KG1 (cell line): ENCODE measurements at places on chromosomes 2 and 18.

- no peak for DNase-seq
These were observed 13.8 kb downstream of the MRPL35 start for GRCh38 chr2:86213056-86213455.

- DNase-seq = no peak
These were observed 112.0 kb downstream of the CABLES1 start for GRCh38 chr18:23247331-23247730.

GRCh38 chr2:237732790-237733381 lies 65.7 kb upstream of the RBM44 start:
- no peak for DNase-seq

DNA sequence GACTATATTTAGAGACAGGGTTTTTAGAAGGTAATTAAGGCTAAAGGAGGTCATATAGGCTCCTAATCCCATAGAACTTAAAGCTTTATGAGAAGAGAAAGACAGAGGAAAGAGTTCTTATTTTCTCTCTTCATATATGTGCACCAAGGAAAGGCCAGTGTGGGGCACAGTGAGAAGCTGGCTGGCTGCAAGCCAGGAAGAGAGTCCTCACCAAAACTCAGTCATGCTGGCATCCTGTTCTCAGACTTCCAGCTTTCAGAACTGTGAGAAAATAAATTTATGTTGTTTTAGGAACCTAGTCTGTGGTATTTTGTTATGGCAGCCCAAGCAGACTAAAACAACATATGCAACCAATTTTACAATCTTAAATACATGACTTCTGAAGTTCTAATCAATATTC lies 31.5 kb upstream of the ATIC start:
- no peak for DNase-seq

- no peak for DNase-seq
These were observed 42.4 kb upstream of the MTIF2 start for GRCh38 chr2:55311444-55311870.

DNA sequence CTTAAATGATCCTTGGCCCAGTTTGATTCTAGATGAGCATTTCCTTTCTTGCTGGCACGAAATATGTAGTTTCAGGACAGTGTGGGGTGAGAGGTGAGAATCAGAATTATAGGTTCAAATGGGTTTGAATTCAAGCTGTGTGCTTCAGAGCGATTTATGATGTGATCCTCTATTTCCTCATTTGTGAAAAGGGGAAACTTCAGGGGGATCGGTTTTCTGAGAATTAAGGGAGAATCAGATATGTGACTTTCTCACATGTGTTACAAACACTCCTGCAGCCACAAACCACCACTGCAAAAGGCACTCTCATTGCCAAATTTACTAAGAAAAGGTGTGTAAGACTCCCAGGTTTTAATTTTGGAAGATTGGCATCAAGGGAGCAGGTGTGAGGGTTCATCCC lies 24.4 kb downstream of the HK2 start:
- no peak for DNase-seq

DNA sequence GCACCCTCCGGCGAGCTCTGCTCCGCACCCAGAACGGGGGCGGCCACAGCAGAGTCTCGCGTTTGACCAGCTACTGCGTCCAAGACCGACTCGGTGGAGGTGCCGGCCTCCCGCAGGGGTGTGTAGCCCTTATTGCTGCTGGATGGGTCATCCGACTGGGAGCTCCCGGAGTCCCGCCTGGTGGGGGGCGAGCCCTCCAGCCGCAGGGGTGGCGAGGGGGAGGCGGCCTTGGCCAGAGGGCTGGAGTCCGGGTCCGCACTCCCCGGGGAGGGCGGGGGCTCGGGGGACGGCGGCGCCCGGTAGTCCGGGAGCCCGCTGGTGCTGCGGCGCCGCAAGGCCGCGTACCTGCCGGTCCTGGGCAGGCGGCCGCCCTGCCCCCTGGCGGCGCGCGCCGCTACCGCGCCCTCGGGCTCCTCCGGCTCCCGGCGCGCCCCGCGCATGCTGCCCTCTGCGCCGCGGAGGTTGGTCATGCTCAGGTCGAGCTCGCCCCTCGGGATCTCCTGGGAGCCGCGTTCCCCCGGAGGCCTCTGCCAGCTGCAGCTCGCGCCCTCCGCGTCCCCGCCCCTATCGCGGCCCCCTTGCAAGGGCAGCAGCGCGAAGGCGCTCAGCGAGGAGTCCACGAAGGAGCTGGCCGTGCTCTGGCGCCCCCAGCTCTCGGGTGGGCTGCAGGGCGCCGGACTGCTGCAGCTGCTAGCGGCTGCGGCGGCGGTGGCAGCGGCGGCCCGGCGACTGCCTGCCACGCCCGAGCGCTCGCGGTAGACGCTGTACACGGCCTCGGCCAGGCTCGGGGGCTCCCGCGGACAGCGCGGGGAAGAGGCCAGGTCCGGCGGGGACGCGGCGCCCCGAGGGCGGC lies 4.8 kb downstream of the TMEM200C start:
- no peak for DNase-seq

- no peak for DNase-seq
These were observed 15.8 kb downstream of the NABP1 start for GRCh38 chr2:191693778-191694177.

GRCh38 chr2:11132036-11132671 lies 23.1 kb upstream of the SLC66A3 start:
- no peak for DNase-seq

GRCh38 chr2:9808334-9809063 lies 34.8 kb upstream of the TAF1B start:
- DNase-seq = no peak

- DNase-seq = no peak
These were observed 558.2 kb upstream of the LINC00305 start for GRCh38 chr18:64707052-64707451.

GRCh38 chr2:230668184-230668938 lies 44.3 kb upstream of the CAB39 start:
- DNase-seq = no peak

DNA sequence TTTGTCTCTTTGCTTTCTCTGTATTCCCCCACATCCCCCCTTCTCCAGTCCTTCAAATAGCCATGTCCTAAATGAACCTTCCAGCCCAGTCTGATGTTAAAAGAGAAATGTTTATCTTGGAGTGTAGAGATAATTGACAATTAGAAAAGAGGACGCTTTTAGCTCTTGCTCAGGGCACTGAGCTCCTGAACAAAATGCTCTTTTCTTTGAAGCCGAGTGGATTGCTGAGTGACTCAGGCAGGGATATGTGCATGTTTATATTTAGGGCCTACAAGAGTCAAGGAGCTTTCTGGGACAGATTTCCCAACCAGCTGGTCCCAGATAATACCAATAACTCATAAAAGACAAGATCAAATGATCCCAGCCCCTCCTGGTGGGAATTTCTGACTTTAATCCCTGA lies 88.0 kb upstream of the SETBP1 start:
- no peak for DNase-seq

DNA sequence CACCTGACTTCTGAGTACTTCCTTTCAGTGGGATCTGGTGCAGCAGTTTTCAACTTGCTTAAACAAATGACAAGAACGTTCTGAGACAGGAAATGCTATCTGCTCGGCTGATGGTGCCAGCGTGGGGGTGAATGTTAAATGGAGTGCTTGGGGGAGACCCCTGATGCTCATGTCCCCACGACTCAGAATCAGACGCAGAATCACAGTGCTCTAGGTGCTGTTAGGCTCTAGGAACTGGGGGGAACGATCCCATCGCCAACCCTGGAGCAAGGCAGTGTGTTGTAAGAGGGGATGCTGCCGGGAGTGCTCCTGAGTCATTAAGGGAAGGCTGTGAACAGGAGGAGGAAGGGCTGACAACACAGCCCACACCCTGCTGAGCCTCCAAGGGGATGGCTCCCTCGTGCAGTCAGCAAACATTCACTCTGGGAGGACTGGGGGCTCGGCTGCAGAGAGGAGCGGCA lies 34.1 kb upstream of the KCNF1 start:
- DNase-seq = no peak

- no peak for DNase-seq
These were observed 2.1 kb downstream of the DPYSL5 start for GRCh38 chr2:26850000-26850431.

GRCh38 chr18:46007165-46007564 lies 40.0 kb upstream of the EPG5 start:
- DNase-seq = no peak

GRCh38 chr18:52160636-52161035 lies 179.4 kb upstream of the DCC start:
- no peak for DNase-seq

GRCh38 chr2:118122594-118123281 lies 34.5 kb downstream of the INSIG2 start:
- no peak for DNase-seq

DNA sequence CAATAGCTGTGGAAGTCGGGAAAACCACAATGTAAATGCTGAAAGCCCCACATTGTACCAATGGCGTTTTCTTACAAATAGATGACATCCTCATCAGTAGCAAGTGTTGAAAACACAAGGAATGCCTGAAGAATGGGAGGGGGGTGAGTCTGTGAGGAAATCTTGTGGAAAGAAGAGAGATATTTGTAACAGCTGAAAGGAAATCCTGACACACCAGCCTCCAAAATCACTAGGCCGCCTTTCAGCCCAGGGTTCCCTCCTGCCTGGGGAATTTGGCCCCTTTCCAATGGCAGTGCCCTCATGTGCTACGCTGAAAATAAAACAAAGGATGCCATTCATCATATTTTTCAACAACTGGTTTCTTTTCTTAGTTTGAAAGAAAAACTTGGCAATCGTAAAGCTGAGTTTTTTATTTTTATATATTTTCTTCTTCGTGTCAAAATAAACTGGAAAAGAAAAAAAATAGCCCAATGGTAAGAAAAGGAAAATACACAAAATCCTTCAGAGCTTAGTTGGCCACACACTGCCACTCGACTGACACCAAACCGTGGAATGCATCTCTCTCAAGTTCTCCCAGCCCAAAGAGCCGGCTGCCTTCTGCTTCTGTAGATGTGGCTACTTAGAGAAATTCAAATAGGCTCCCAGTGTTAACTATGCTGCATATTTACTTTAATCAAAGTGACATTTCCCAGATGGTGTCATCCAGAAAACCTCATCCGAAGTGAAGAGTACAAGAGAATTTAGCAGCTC lies 52.0 kb downstream of the FTCDNL1 start:
- DNase-seq = no peak

DNA sequence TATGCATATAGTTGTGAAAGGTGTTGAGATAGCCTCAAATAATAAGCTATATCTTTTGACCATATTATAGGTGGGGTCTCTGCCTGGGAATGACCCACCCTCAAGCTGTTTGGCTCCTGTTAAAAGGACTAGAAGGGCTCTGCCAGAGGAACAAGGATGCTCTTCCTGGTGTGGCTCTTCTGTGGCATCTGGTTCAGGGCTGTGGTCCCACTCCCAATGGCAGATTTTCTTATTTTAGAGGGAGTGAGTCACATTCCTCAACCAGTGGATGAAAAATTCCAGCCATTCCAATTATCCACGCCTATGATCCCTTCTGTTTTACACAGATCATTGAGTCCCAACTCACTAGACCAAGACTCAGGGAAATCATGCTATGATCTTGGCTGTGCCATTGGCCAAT lies 119.9 kb downstream of the PARD3B start:
- no peak for DNase-seq

DNA sequence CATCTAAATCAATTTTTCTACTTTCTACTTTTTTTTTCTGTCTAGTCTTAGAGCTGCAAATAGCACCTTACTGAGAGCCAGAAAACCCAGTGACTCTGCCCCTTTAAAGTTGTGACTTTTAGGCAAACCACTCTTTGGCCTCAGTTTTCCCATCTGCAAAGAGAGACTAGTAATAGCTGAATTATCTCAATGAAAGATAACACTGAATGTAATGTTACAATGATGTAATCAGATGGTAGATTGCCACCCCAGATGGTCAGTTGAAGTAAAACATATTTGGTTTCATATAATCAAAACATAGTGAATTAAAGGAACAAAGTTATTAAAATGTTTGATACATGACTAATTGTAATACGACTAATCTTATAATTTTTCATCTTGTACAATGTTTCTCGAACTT lies 5.0 kb upstream of the APCDD1 start:
- DNase-seq = no peak

DNA sequence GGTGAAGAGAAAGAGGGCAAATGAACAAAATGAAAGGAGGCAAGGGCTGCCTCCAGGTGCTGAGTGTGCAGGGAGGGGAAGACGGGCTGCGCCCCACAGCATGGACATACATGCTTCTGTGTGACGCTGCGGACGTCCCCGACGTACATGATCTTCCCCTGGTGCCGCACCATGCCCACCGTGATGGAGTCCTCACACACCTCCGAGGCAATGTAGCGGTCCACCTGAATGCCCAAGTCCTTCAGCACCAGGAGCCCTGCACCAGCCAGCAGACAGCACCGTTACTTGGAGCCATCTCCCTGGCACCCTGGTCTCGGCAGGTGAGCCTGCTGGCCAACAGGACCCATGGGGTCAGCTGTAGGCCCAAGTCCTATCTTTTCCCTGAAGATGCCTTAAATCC lies 73.1 kb upstream of the POMC start:
- no peak for DNase-seq

DNA sequence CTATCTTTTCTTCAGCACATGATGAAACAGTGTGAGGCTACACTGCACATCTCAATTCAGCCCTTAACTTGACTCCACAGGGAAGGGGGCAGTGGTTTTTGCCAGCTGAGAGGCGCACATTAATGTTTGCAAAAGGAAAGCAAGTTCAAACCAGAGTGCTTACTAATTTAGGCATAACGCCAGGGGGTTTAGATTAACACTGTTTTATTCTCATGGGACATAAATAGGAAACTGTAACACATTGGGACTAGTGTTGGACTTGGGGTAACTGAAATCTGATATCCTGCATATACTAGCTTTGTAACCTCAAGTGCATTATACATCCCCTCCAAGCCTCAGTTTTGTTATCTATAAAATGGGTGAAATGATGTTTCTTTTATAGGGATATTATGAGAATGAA lies 821.2 kb upstream of the ID2 start:
- no peak for DNase-seq

DNA sequence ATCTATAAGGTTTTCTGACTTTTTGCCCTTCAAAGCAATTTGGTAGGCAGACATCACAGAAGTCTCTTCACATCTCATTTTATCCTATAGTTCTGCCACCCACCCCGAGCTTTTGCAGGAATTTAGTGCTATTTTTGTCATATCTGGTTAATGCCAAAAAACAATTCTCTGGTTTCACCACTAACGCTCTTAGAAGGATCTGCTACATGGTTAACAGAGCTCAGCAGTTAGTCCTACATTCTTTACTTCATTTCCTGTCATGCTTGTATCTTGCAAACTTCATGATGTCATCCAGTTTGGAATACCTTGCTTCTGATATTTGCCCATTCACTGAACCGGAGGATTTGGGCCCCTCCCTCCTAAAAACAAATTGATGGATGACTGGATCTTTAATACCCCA lies 116.8 kb upstream of the SERPINE2 start:
- no peak for DNase-seq

DNA sequence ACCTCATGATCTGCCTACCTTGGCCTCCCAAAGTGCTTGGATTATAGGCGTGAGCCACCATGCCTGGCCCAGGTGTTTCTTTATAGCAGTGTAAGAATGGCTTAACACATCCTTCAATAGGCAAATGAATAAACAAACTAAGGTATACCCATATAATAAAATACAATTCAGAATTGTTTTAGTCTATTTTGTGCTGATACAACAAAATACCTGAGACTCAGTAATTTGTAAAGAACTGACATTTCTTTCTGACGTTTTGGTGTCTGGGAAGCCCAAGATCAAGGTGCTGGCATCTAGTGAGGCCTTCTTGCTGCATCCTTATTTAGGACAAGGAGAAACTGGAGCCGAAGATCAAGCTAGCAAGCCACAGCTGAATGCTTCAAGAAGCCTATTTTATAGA lies 1372.1 kb upstream of the DDX18 start:
- DNase-seq = no peak
